Activated CD4-positive, alpha-beta memory T cell treated with anti-CD3 and anti-CD28 coated beads, Interleukin-2, amount 10 ng/mL, durations not matched to agents 7 days and 5 days (primary cell): ENCODE measurements at places on chromosomes 2 and 18. TPM values are rescaled to one million over a fixed set of nuclear protein-coding genes. Genes with fewer than 3 reads are reported as not detected.

ZNF385B gene
- not detected for total RNA-seq

MC4R gene
- total RNA-seq: not detected

- no peak for DNase-seq
These were observed 492.9 kb upstream of the ZEB2 start for GRCh38 chr2:145012806-145013205.

GRCh38 chr2:47089083-47089464, 66.0 kb downstream of the STPG4 start:
- DNase-seq: no peak

DNA sequence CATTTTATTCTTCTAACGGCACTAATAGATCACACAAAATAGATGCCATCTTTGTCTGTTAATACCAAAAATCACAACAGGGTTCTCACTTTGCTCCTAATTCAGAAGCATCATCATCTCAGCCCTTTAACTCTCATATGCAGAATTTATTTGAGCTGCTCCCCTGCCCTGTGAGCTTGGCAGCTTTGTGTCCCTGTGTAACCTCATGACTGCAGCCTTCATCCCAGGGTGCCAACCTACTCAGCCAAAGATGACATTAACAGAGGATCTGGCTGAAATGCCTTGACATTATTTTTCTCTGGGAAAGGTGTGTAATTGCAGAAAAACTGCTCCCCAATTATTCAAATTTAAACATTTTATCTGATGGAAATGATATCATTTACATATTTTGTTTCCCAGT, 319.4 kb downstream of the NRXN1 start:
- no peak for DNase-seq

DNA sequence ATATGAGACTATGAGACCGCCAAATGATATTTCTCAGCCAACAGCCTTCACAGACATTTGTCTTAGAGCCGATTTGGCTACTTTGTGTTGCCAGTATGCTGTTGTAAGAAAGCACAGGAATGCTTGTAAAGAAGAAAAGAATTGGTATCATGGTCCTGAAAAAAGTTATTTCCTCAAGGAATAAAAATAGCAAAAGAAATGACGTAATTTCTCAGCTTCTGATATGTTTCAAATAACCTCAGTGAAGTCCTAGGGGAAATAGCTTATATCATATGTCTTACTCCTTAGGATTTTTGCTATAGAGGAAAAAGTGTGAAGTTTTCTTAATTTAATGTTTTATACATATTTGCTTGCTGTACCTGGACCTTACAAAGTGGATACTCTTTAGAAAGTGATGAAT, 23.0 kb downstream of the SCN1A start:
- DNase-seq: no peak

- no peak for DNase-seq
These were observed 36.5 kb downstream of the EFR3B start for GRCh38 chr2:25078170-25079049.

- no peak for DNase-seq
These were observed 80.2 kb downstream of the TGOLN2 start for GRCh38 chr2:85247610-85248009.

DNA sequence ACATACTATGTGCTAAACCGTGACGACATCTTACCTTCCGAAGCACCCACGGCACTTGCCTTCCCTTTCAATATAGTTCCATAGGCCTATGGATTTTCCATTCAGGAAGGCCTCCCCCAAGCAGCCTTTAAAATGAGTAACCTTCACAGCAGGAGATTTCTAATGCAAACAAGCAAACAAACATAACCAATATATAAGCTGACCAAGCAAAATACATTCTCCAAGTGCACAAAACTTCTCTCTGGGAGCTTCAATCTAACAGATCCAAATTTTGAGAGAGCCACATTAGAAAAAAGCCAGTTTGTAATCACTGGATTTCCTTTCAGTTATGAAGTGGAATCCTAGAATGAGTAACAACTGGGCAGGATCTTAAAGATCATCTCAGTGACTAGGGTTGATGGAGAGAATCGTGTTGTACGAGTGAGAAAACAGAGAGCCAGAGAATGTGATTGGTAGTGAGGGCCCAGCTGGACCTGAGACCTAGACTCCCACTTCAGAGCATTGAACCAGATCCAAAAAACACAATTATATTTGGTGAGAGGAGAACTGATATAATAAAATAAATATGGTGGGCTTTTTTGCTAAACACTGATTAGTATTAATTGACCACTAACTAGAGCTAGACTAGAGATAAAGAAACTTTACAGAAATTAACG, 145.6 kb downstream of the LAMA1 start:
- DNase-seq: no peak

GRCh38 chr2:72145289-72145657, 2.4 kb downstream of the CYP26B1 start:
- DNase-seq: peak; percentile 7
